ENCODE measurements at places on chromosomes 5 and 9.
A peak's percentile ranks its signal among the peaks of the same experiment; 100 is the strongest.

- DNase-seq, result peak; percentile 67
Observed at GRCh38 chr9:115694014-115694413, 459.6 kb upstream of the PAPPA start.

DNA sequence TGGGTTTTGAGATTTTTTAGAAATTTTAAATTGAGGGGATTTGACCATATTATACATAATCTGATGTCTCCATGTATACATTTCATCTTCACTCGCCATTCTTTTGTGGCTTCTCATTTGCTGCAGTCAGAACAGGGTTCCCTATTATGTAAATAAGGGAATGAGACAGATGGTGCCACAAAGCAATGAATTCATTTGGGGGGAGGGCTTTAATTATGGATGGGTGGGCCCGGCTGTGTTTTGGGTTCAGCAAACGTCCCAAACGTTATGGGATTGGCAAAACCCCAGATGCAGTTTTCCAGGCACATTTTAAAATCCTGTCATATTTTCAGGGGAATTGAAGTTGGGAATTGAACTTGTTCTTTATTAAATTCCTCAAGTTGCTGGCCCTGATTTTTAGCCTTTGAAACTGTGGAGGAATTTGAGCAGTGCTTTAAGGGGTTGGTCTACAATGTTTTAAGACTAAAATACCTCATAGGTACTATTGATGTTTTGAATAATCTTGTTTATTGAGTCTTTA is 558.5 kb upstream of the ZNF462 start:
- DNase-seq, result no peak

DNA sequence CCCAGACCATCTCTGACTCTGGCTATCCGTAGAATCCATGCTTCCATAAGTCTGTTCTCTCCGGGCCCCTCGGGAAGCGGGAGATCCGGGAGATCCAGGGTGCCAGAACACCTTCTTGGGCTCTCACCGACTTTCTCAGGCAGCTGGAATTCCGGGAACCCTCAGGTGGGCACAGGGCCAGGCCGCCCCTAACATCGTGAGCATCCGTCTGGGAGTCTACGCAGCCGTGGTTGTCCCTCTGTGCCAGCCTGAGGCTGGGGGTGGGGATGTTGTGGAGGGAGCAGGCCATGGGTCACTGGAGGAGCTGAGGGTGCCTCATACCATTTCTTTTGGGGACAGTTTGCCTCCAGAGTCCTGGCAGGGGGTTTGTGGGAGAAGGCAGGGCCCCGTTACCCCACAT is 92.3 kb upstream of the COL5A1 start:
- no peak for DNase-seq

GRCh38 chr9:99352826-99353225 is 130.7 kb downstream of the SEC61B start:
- DNase-seq, result no peak

- no peak for DNase-seq
Observed at GRCh38 chr9:134204991-134205578, 40.7 kb upstream of the RNU6ATAC start.

- DNase-seq, result peak; percentile 82
Observed at GRCh38 chr9:130857864-130858738, 23.0 kb downstream of the ABL1 start.

- peak; percentile 85 for DNase-seq
Observed at GRCh38 chr5:149959406-149960236, 937 bp upstream of the SLC26A2 start.

- DNase-seq, result no peak
Observed at GRCh38 chr5:149888280-149888679, 56.3 kb downstream of the PDE6A start.

GRCh38 chr5:171388816-171389168 is 1.1 kb downstream of the NPM1 start:
- peak; percentile 38 for DNase-seq

GRCh38 chr5:9265441-9266287 is 280.2 kb downstream of the SEMA5A start:
- peak; percentile 98 for DNase-seq

- DNase-seq, result no peak
Observed at GRCh38 chr5:37034955-37035354, 158.4 kb downstream of the NIPBL start.

- DNase-seq, result no peak
Observed at GRCh38 chr9:87889882-87890252, 7.2 kb downstream of the SPATA31E1 start.

DNA sequence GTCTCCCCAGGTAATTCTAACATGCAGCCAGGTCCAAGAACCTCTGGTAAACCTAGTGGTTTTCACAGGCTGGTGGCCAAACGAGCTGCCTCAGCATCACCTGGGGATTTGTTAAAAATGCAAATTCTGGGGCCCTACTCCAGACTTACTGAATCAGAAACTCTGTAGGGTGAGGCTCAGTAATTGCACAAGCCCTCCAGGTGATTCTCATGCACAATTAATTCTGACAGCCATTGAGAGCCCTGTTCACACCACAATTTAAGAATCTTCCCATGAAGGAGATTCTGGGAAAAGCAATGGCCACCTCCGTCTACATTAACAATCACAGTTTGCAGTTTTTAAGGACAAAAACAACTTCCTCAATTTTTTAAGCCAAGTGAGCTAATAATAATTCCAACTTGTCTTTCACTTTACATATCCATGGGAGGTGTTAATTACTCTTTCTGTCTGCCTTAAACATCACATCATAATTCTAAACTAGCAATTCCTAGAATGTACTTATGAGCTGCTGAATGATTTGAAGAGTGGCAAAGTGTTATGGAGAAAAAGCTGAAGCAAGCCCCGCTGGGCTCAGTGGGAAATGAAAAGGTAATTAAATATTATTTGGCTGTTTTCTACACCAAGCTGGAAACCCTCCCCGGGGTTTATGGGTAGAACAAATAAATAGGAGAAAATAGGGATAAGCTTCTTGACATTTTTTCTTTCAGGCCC is 70.0 kb downstream of the GLDC start:
- no peak for DNase-seq

DNA sequence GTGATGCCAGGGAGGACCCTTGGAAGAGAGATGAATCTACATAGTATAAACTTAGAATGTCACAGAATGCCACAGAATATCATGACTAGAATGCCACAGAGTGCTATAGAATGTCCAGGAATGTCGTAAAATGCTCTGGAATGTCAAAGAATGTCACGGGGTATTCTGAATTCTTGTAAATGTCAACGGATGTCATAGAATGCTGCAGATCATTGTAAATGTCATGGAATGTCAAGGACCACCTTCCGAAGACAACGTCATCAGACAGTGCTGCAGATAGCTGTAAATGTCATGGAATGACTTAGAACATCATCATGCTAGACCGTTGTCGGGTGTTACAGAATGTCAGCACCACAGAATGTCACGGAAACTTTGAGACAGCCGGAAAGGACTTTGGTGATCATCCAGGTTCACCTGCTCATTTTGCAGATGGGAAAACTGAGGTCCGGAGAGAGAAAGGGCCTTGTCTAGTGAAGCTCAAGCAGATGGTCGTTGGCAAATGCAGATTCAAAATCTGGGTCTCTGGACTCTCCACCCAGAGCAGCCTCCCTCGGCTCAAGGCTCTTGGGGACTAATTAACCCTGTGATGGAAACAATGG is 117.1 kb downstream of the LHX2 start:
- DNase-seq, result no peak

DNA sequence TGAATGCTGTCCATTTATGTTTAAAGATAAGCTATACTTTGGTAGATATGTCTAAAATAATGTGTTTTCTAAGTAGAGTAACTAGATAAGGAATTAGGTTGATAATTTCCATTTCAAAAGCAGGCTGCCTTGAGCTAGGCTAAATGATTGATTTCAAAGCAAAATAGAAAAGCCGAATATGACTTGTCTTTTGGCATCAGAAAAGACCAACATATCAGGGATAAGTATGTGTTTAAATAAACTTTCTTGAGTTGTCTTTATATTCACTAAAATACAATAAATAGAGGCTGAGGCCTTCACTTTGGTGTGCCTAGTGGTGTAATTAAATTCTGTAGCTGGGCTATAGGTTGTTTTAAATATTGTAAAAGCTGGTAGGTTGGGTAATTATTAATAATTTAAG is 569.0 kb downstream of the TAF11L14 start:
- no peak for DNase-seq

GRCh38 chr5:154559398-154560276 is 81.6 kb upstream of the HAND1 start:
- DNase-seq, result no peak

- DNase-seq, result no peak
Observed at GRCh38 chr5:16780325-16780724, 155.8 kb downstream of the MYO10 start.

- DNase-seq, result no peak
Observed at GRCh38 chr5:173742432-173742816, 126.0 kb upstream of the BOD1 start.

GRCh38 chr9:18910916-18911315 is 122.1 kb downstream of the SAXO1 start:
- DNase-seq, result no peak

DNA sequence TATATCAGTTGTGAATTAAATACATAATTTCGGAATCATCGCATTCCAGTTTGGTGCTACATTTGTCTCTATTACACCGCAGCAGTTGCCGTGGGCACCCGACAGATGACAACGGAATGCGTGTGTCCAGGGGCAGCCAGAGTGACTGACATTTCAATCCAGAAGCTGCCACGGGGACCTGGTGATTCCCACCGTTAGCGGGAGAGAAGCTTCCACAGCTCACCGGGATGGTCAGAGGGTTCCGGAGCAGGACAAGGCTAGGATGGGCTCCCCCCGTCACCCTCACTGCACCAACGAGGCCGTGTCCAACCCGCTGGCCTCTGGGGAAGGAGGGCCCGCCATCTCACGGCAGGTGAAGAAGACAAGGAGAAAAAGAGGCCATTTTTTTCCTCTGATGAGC is 86.8 kb downstream of the GTF3C4 start:
- DNase-seq, result no peak

DNA sequence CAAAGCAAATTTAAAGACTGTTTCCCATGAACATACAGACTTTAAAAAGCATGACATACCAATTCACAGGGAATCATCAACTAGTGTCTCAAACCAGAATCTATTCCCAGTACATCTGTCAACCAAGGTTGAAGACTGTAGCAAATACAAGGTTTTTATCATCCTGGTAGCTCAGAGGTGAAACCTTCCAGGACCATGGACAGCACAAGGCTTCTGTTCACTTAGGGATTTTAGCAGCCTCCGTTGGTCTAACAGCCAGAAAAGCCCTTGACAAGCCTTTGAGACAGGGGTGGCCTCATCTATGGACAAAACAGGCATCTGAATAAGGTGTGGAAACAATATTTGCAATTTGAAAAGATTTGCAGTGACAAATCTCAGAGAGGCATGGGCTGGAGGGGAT is 119.0 kb downstream of the TRIM32 start:
- DNase-seq, result no peak

DNA sequence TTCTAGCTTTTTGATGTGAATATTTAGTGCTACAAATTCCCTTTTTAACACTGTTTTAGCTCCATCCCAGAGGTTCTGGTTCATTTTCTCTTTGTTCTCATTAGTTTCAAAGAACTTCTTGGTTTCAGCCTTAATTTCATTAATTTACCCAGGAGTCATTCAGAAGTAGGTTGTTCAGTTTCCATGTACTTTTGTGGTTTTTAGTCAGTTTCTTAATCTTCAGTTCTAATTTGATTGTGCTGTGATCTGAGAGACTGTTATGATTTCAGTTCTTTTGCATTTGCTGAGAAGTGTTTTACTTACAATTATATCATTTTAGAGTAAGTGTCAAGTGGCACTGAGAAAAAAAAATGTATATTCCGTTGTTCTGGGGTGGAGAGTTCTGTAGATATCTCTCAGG is 240.1 kb upstream of the RASA1 start:
- DNase-seq, result no peak

DNA sequence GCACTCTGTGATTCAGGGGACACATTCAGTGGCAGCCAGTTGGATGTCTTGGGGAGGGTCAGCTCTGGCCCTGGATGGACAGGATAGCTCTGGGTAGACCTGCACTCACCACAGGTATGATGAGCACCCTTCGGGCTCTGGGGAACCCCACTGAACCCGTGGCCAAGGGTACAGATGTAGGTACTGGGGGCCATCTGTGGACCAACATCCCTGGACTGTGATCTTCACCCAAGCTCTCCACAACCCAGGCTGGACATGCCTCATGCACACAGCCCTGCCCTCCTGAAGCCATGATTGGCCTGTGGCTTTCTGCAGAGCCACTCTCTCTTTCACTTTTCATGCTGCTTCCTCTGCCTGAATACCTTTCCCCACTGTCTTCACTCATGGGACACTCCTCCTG is 15.6 kb upstream of the ACSL6 start:
- no peak for DNase-seq

- DNase-seq, result no peak
Observed at GRCh38 chr9:129068990-129069861, 11.7 kb upstream of the DOLPP1 start.

DNA sequence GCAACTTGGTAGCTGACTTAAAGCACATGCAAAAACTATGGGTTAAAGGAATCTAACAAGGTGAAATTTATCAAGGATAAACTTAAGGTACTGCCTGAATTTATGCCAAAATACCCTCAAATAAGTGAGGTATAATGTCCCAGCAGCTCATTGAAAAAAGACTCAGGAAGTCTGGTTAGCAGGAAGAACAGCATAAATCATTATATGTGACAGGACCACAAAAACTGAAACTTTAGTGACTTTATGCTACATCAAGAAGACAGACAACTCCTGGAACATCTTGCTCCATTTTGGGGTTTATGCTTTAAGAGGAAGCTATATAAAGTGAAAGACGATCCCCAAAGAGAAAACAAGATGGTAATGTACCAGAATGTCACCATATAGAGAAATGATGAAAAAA is 282.4 kb upstream of the ZNF462 start:
- DNase-seq, result no peak

DNA sequence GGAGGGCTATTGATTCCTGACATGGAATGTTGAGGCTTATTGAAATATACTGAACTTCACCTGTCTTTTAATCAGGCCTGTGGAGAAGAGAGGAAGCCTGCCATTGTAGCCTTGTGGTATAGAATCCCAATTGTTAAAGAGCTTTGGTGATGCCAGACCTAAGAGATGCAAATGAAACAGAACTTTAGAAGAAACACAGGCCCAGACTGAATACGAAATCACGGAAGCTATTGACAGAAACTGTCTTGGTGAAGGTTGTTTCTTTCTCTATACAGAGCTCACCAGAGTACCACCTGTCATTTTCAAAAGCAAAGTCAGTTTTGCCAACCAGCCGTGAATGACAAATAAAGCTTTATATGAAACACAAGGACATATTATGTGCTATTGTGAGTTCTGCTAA is 660.3 kb downstream of the ISL1 start:
- DNase-seq, result no peak

- DNase-seq, result no peak
Observed at GRCh38 chr5:79200573-79201183, 35.3 kb upstream of the JMY start.

GRCh38 chr5:92890841-92891244 is 690.2 kb downstream of the NR2F1-AS1 start:
- peak; percentile 19 for DNase-seq

Data from HT1080 (cell line).